Activated CD8-positive, alpha-beta memory T cell treated with anti-CD3 and anti-CD28 coated beads for 24 hours (primary cell): ENCODE measurements at places on chromosomes 7 and 10.

GRCh38 chr7:21651697-21652096, 108.9 kb downstream of the DNAH11 start:
- no peak for DNase-seq

DNA sequence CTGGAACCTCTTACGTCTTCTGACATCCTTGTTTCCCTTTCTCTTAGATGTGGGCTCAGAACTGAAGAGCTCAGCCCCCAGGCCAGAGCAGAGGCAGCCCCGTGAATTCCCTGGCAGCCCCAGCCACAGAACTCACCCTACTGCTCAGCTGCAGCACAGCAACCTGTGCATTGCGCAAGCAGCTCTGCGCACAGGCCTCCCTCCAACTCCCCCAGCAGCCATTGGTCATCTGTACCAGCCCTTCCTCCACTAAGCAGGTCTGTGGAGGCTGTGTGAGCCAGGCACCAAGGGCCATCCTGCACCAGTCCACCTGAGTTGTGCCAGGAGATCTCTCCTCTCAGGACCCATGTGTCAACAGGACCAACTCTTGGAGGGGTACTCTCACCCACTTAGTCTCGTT, 54.5 kb downstream of the ZNF33B start:
- no peak for DNase-seq

- DNase-seq = no peak
Measured at GRCh38 chr7:13577566-13578145, 411.8 kb downstream of the ETV1 start.

DNA sequence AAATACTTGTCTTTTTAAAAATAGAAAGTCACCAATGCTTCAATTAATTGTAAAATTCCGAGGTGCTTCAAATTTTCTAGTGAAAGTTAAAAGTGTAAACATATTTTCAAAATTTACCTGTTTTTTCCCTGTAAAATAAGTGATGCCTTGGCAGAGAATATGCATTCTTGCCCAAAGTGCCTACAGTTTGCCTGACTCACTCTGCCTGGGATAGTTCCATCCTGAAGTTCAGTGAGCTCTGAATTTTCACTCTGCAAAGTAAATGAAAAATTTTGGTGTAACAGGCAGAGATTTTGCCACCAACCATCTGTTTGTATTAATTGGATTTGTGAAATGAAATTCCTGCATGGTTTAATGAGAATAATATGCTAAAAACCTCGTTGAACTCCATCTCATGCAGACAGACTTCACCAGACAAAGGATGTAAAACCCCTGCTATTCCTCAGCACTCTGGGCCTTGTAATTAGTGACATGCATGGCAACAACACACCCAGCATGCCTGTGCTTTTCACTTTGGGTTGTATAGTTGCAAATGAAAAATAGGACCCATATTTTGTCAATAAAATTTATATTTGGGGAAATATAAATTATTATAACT, 117.4 kb upstream of the GNAI1 start:
- DNase-seq = no peak

GRCh38 chr10:130871406-130871805, 440.1 kb downstream of the TCERG1L start:
- DNase-seq = no peak

DNA sequence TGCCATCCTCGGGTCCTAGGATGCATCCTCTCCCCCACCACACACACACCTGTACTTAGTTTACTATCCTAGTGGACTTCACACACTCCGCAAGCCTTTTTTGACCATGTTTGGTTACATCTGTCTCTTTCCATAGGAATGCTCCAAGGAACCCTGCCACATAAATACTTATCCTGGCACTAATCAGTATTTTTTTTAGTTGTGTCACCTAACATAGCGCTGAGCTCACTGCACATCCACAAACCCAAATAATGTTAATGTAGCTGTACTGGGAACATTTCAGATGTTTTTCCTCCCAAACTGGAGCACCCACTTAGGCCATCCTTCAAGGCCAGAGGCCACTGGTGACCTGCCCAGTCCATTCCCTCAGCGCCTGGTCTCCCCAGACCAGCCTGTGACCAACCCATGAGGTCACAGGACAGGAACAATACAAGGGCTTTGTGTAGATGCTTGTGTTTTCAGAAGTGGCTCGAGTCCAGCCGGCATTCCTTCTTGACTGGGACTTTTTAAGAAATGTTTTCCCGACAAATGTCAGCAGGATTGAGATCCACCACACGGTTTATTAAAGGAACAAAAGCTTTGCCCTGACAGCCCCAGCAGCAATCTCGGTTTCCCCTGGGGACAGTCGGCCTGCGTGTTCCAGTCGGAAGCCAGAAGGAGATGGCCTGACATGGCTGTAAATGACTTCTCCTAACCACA, 181.4 kb downstream of the JCAD start:
- DNase-seq = no peak

DNA sequence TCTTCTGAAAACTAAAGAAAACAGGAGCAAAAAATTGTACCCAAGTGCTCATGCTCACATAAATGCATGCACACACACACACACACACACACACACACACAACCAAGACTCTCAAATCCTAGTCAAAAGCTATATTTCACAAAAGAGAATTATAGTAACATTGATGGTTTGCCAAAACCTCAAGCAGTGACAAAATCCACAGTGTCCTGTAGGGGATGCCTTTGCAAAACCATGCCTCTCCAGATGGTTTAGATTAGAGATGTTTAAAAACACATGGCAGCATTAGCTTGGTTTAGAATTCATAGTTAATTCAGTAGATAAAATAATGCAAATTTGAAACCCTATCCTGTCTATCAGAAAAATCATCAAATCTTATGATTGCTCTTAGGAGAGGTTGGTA, 232.2 kb downstream of the DYNC1I1 start:
- DNase-seq = no peak

DNA sequence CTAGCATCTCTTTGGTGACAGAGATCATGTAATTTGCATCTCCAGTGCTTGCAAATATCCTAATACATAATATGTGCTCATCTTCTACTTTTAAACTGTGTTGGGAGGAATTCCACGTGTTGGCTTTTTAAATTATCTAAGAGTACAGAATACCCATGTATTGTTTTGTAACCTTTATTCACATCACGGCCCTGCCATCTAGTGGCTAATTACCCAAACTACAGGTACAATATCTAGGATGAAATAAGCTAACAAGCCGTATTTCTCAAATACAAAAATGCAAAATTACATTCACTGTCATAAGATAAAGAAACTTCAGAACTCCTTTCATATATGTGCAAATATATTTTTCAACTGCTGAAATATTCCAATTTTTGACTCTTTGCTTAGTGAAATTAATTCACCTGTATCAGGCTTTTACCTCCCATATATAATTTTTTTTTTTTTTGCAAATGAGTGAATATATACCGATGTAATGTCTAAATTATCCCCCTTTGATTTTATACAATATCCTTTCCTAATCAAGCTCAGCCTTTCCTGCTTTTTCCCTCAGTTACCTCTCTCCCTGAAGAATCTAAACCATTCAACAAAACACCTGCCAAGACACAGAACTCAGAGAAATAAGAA, 30.3 kb upstream of the LSM8 start:
- no peak for DNase-seq

DNA sequence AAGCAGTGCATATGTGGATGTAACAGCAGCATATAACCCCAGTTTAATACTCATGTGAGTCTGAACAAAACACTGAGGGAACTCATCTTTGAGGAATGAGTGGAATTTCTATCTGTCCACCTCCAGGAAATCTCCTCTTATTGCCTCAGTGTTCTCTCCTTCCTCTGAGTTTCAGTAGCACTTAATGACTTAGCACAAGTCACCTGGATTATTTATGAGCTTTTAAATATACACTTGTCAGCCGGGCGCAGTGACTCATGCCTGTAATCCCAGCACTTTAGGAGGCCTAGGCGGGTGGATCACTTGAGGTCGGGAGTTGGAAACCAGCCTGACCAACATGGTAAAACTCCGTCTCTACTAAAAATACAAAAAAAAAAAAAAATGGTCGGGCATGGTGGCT, 4.3 kb downstream of the LRRC20 start:
- DNase-seq = no peak

DNA sequence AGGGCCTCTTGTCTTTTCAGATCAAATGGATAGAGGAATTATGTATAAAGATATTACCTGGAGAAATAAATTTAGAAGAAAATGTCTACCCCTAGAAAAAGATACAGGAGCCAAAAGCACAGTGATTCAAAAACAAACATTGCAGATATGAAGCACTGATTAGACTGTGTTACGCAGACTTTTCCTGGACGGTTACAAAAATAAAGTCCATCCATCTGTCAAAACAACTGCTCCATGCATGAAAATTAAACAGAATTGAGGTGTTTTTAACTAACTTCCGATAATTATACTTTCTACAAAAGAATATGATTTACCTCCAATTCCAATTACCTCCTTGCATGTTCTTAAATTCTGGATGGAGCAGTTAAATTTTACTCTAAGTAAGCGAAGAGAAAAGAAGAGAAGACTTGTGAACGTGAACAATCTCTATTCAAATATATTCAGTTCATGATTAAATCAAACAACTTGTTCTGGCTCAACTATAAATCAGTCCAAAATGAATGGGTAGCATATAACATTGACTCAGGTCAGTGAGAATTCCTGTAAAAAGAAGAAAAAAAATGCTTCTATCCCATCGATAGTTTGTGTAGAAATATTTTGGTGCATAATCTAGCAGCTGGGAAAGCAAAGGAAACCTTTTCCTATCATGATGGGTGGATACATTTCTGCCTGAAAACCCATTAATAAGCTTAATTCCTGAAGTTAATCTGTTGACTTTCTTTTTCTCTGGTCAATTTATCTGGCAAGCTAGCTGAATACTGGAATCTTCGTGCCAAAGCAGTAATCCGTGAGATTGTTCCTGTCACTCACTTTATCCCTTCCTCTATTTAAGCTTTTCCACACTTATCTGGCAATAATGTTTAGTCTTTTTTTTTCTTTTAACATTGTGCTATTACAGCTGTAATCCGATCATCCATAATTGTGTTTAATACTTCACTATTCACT, 80.4 kb downstream of the SEMA3A start:
- DNase-seq = no peak

DNA sequence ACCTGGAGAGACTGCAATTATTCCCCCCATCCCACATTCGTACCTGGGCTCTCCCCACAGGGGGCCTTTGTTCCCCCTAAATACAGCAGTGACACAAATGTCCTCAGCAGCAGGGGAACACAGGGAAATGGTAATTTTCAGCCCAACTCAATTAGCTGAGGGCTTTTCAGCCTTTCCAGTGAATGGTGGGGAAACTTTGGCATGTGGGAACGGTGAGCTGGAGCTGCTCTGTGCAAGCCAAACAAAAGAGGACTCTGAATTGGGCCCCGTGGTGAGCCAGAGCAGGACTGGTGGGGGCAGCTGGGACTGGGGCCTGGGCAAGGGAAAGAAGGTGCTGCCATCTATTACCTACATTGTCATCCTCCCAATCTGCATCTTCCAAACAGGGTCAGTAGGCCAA, 51.0 kb downstream of the FBXW4 start:
- no peak for DNase-seq

DNA sequence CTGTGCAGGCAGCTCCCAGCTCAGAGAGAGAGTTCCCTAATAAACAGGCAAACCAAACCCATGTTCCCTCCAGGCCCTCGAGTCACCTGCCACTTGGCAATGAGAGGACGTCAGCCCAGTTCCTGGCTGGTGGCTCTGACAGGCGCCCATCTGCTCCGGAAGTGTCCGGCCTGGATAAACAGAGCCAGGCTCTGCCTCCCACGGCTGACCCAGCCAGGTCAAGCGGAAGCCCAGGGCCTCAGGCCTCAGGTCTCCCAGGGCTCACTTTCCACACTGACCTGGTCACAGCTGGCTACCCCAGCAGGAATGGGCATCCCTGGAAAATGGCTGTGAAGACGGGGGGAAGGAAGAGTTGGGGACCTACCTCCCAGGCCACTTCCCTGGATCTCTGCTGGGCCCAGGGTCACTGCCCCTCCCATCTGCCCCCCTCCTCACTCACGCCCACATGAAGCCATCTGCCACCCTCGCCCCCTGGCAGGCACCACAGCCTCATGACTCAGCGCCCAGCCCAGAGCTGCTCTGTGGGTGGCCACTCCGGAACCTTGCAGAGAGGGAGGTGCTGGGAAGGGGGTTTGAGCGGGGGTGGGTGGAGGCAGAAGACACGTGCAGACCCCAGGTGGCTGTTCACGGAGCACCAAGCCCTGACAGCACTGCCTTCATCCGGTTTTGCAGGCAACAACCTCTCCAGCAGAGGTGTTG, 37.4 kb upstream of the DUSP5 start:
- peak; percentile 68 for DNase-seq

- DNase-seq = peak; percentile 73
Measured at GRCh38 chr7:1531263-1531978, 919 bp downstream of the MAFK start.

DNA sequence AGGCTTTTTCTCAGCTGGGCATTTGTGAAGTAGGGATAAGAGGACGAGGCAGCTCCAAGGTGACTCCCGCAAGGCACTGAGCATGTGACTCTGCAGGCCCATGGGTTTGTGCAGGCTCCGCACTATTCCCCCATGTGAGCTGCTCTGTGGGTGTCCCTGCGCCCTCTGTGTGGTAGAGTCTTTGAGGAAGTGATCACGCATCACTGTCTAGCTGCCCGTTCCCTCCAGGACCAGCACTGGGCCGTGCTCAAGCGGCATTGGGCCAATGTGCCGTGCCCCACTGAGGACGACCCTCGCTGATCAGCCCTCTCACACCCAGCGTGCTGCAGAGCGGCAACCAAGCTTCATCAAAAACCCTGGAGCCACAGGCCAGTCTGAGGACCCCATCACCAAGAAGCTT, 7.5 kb downstream of the PRKAG2 start:
- DNase-seq = no peak

DNA sequence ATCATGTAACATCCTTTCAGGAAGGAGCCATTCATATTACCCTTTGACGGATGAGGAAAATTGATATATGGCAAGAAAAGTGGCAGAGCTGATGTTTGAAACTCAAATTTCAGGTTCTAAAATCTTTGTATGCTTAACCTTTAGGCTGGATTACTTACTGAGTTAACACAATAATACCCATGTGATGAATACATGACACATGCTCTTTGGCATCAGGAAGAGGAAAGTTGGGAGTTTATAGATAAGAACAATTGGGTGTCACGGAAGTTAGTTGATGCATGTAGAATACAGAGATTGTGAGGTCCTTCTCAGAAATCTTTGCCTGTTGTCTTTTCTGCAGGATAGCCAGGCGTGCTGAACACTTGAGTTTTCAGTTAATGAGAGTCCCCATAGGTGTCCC, 572.1 kb upstream of the POM121L12 start:
- DNase-seq = no peak

DNA sequence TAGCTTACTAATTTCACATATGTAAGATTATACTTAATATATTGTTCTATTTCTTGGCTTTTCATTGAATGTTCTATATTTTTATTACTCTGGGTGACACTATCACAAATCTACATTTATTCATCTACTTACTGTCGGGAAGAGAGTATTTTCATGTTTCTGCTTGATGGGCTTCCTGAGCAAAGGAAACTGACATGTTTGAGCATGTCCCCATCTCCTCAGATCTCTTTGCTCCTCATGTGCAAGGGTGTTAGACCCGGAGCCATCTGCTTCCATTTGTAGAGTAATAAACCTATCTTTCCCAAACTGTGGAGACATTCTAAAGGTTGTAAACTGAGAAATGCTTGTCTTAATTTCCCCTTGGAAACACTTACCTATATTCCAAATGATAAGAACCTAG, 103.5 kb downstream of the LSMEM1 start:
- DNase-seq = no peak
